ENCODE measurements at places on chromosomes 12 and 14.

DNA sequence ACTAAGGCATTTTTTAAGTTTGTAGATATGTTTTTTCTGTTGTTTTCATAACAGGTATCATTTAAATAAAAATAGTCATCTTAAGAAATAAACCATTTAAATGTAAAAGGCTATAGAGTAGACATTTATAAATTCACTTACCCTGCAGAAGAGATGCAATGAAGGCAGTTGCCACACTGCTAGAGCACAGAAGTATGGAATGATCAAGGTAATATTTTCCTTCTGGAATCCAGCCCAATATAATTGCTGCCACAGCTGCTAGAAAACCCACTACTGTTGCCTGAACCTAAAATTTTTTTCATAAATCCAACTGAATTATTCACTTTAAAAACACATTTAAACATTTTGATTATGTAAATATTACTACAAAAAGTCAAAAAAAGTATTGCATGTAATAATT is 69.2 kb downstream of the SLC41A2 start:
- no peak for DNase-seq

GRCh38 chr14:103833711-103834110 is 13.7 kb downstream of the PPP1R13B start:
- DNase-seq: no peak

DNA sequence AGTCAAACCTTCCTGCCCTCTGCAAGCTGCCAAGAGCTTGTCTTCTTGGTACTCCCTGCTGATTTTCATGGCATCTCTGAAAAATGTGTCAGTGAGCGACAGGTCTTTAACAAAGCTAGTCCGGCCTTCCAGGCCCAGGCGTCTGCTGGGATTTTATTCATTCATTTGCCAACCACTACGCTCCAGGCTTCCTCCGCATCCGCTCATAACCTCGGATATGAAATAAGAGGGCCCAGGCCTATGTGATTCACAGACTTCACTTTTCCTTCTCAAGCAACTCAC is 13.8 kb downstream of the TSPAN9 start:
- DNase-seq: no peak

GRCh38 chr14:37147310-37147880 is 25.0 kb downstream of the SLC25A21 start:
- no peak for DNase-seq

DNA sequence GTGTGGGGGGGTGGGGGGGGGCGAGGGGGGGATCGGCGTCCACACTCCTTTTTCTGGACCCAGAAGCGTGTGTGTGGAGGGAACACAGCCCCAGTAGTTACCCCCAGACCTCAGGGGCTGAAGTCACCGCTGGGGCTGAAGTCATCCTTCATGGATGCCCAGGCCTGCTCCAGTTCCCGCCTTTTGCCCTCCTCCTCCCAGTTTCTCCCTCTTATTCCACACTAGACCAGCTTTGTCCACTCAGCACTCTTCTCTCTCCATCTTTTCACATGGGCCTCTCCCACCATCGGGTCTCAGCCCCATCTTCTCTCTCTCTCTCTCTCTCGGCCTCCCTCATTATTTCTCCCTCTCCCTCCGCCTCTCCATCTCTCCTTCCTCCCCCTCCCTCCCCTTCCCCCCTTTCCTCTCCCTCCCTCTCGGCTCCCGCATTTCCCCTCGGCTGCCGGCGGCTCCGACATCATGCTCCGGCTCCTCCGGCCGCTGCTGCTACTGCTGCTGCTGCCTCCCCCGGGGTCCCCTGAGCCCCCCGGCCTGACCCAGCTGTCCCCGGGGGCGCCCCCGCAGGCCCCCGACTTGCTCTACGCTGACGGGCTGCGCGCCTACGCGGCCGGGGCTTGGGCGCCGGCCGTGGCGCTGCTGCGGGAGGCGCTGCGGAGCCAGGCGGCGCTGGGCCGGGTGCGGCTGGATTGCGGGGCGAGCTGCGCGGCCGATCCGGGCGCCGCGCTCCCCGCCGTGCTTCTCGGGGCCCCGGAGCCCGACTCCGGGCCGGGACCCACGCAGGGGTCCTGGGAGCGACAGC is at the start of gene P3H3:
TSS of gene P3H3 (plus strand) at position 426 of the 799 bp plus-strand sequence. CDS start at position 460, 34 bp downstream.
- DNase-seq: peak; percentile 52

- DNase-seq: no peak
These were observed 189.6 kb downstream of the DUSP6 start for GRCh38 chr12:89162589-89163261.

GRCh38 chr12:94265966-94266745 is 117.8 kb downstream of the PLXNC1 start:
- no peak for DNase-seq

GRCh38 chr14:104390941-104391901 is 188.3 kb upstream of the C14orf180 start:
- DNase-seq: no peak

- no peak for DNase-seq
These were observed 42.4 kb downstream of the ITPR2 start for GRCh38 chr12:26790645-26790994.

GRCh38 chr12:112480931-112481330 is 62.2 kb downstream of the PTPN11 start:
- DNase-seq: no peak

GRCh38 chr12:88590851-88591250 is 10.6 kb upstream of the KITLG start:
- no peak for DNase-seq

GRCh38 chr12:107610021-107610859 is 75.4 kb upstream of the PWP1 start:
- no peak for DNase-seq

DNA sequence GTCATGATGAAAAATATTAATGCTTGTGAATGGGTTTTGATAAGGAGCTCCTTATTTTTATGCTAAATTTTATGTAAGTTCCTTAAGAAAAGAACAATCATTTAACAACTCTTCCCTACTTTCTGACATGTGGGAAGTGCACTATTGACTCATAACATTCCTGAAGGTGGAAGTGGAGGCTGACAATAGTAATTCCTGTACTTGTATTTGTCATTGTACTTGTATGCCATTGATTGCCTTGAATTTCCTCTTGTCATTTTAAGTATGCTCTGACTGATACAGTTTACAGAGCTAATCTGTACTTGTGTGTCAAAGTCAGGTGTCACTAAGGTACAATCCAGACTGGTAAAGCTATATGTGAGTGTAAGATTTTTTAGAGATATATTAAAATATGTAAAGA is 440.0 kb downstream of the SLC16A7 start:
- no peak for DNase-seq

GRCh38 chr12:124030008-124030407 is 57.0 kb downstream of the ZNF664 start:
- DNase-seq: no peak

DNA sequence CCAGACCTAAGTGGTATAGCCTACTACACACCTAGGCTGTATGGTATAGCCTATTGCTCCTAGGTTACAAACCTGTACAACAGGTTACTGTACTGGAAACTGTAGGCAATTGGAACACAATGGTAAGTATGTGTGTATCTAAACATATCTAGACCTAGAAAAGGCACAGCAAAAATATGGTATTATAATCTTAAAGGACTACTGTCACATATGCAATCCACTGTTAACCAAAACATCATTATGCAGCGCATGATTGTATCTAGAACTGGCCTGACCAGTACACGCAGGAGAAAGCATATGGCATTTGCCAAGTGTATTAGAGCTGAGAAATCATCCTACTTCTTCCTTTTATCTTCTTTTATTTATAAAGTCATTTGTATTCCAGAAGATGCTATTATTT is 75.5 kb downstream of the SLC8A3 start:
- DNase-seq: no peak

- DNase-seq: no peak
These were observed 6.8 kb upstream of the NR4A1 start for GRCh38 chr12:52044292-52044983.

GRCh38 chr12:118061873-118062843 is 1.2 kb upstream of the WSB2 start:
- DNase-seq: peak; percentile 79

- no peak for DNase-seq
These were observed 3.1 kb downstream of the C14orf180 start for GRCh38 chr14:104582662-104583061.

DNA sequence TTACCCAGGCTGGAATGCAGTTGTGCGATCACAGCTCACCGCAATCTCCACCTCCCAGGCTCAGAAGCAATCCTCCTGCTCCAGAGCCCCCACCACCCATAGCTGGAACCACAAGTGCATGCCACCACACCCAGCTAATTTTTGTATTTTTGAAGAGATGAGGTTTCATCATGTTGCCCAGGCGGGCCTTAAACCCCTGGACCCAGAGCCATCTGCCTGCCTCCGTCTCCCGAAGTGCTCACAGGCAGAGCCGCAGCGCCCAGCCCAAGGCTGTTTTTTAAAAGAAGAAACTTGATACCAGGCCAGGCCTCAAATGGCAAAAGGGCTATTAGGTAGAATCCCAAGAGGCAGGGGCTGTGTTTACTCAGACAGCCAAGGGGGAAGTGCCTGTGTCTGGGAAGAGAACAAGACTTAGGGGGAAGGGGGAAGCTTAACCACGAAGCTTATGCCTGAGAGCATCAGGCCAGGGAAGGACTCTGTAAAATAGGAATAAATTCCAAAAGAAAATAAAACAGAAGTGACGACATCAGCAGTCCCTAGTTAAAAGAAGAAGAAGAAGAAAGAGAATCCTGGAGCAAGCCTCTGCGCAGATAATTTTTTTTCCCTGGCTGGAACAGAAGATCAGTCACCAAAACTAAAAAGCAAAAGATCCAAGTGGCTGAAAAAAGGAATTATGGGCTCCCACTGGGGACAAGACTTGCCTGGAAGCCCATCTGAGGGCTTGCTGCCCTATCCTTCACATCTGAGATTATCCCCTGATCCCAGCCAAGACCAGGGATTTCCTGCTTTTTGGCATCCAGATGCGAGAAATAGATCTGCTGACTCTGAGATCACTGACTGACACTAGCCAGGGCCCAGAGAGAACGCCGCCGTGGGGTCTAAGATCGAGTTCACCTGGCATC is 170.5 kb downstream of the NDUFA12 start:
- DNase-seq: peak; percentile 37

- DNase-seq: no peak
These were observed 25.3 kb downstream of the OAS2 start for GRCh38 chr12:113003636-113004035.

- no peak for DNase-seq
These were observed 23.3 kb upstream of the BTBD6 start for GRCh38 chr14:105224845-105225570.

GRCh38 chr14:82855912-82856391 is 1322.3 kb upstream of the SEL1L start:
- DNase-seq: peak; percentile 75

GRCh38 chr14:99274346-99275221 is 2.6 kb upstream of the BCL11B start:
- DNase-seq: peak; percentile 95

DNA sequence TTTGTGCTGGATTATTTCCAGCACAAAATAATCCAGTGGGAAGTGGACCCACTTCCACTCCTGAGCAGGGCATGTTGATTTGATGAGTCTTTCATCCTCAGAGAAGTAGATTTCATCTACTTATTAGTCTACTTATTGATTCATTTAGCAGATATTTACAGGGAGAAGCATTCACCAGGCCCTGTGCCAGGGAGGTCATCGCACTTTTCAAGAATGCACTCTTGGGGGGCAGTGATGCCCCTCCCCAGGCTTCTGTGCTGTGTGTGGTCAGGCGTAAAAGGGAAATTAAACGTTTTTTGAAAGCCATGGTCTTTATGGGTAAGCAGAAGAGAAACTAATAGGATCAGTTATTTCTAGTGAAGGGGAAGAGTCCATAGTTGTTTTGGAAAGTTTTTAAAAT is 610.7 kb upstream of the TMEM132C start:
- DNase-seq: no peak

DNA sequence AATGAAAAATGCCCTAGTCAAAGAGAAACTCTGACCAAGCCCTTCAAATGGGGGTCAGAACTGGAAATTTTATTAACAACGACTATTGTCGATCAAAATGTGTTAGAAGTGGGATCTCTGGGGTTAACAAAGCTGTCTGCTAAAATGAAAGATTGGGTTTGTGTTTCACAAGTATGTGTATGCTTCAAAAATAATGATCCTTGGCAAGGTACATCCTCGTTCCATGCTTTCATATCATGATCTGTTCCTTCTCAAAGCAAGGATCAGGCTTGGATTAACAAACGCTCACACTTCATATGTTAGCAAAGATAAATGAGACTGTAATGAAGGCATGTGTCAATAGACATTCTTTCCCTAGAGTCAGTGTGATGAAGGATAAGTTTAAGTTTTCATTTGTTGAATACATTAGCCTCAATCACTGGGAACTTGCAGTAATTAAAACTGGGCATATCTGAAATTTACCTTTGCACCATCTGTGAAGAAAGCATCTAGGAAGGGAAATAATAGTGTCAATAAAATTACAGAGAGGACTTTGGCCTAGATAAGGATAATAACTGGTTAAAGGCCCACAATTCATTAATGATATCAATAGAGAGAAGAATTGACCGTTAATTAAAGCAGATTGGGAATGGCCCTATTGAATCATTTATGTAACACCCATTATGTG is 91.8 kb downstream of the RIN3 start:
- no peak for DNase-seq

- no peak for DNase-seq
These were observed 384 bp upstream of the SMUG1 start for GRCh38 chr12:54189198-54189539.

DNA sequence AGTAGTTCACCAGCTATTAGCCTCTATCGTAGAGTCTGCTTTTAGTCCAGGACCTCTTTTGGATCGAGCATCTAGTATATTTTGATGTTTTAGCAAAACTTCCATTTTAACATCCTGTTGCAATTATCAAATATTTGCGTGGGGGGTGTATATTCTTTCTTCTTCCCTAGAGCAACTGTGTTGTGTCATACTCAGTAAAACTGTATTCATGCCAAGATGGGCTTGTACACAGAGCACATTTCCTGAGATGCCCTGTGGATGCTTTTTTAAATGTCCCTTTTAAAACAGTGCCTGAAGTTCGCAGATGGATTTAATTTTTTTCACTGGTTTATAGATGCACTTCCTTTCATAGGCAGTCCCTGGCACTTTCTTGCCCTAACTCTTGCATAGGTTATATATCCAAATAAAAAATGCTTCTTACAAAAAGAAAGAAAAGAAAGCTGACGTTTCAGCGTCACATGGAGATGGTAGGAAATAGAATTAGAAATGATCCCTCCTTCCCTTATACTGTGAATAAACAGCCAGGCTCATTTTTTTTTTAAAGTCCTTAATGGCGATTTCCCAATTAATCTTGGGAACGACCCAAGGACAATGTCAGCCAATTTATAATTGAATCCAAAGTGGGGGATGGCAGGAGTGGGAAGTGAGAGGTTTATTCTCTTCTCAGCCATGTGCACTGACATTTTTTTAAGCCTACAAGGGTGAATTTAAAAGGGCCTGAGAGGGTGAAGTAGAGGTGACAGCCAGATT is 247.0 kb downstream of the SLC41A2 start:
- DNase-seq: no peak

Measured in DMS79 (cell line).